A549 treated with Mapracorat at 1 μM for 4 hours (cell line): ENCODE measurements at places on chromosomes 6 and 20. TPM values are rescaled to one million over a fixed set of nuclear protein-coding genes. Genes with fewer than 3 reads are reported as not detected.

GPR6 gene
- total RNA-seq: not detected in 5 replicates

CLIC5 gene
- total RNA-seq: not detected in 5 replicates

WDR46 gene
- total RNA-seq: 48.0 to 54.9 TPM (median 53.1 TPM) in 5 replicates

OR14J1 gene
- total RNA-seq: not detected in 5 replicates

HAO1 gene
- not detected in 5 replicates for total RNA-seq

HLA-DMB gene
- total RNA-seq: 1.3 to 2.2 TPM (median 1.9 TPM) in 5 replicates

MOXD1 gene
- 1.4 to 1.9 TPM (median 1.7 TPM) in 5 replicates for total RNA-seq

KIF25 gene
- 0.08 TPM in 1 of 5 replicates, not detected in the others for total RNA-seq

SLPI gene
- 7.2 to 15.2 TPM (median 11.4 TPM) in 5 replicates for total RNA-seq

SALL4 gene
- total RNA-seq: 1.1 to 2.2 TPM (median 1.2 TPM) in 5 replicates

FAM83D gene
- 55.3 to 72.1 TPM (median 65.2 TPM) in 5 replicates for total RNA-seq

MBOAT1 gene
- total RNA-seq: 2.2 to 2.7 TPM (median 2.4 TPM) in 5 replicates

TFAP2D gene
- total RNA-seq: not detected in 5 replicates

GPLD1 gene
- 0.77 to 1.2 TPM (median 0.84 TPM) in 5 replicates for total RNA-seq

IL20RA gene
- total RNA-seq: not detected in 5 replicates

SLC17A5 gene
- total RNA-seq: 12.1 to 15.6 TPM (median 14.0 TPM) in 5 replicates

TGM3 gene
- total RNA-seq: 0.06 to 0.22 TPM in 2 of 5 replicates, not detected in the others

LY6G6C gene
- total RNA-seq: 0.21 to 0.24 TPM (median 0.23 TPM) in 3 of 5 replicates, not detected in the others

SOX4 gene
- 8.1 to 11.1 TPM (median 9.8 TPM) in 5 replicates for total RNA-seq

SSTR4 gene
- total RNA-seq: 0.18 to 0.48 TPM (median 0.28 TPM) in 5 replicates

DAAM2 gene
- total RNA-seq: 0.04 to 0.24 TPM (median 0.13 TPM) in 5 replicates

ZSCAN23 gene
- total RNA-seq: not detected in 5 replicates

FNDC11 gene
- total RNA-seq: 0.18 to 0.46 TPM (median 0.25 TPM) in 5 replicates

PPP1R3G gene
- total RNA-seq: 1.5 to 2.4 TPM (median 2.0 TPM) in 5 replicates

SIM1 gene
- not detected in 5 replicates for total RNA-seq

IMPG1 gene
- not detected in 5 replicates for total RNA-seq

NEDD9 gene
- total RNA-seq: 39.2 to 54.1 TPM (median 48.6 TPM) in 5 replicates

RFX6 gene
- not detected in 5 replicates for total RNA-seq

AIF1 gene
- not detected in 5 replicates for total RNA-seq

CGA gene
- 0.19 to 0.43 TPM (median 0.29 TPM) in 5 replicates for total RNA-seq

MYCT1 gene
- total RNA-seq: not detected in 5 replicates

TPD52L1 gene
- total RNA-seq: 47.3 to 52.0 TPM (median 47.9 TPM) in 5 replicates

PRKN gene
- total RNA-seq: 0.07 TPM in 2 of 5 replicates, not detected in the others

CCR6 gene
- 0.06 to 0.16 TPM (median 0.09 TPM) in 3 of 5 replicates, not detected in the others for total RNA-seq

KCNS1 gene
- total RNA-seq: not detected in 5 replicates

C2 gene
- 0.26 to 0.46 TPM (median 0.31 TPM) in 5 replicates for total RNA-seq

TMEM200A gene
- total RNA-seq: 0.06 to 0.07 TPM in 2 of 5 replicates, not detected in the others

RAET1G gene
- total RNA-seq: 6.8 to 11.2 TPM (median 9.3 TPM) in 5 replicates

AKAP12 gene
- total RNA-seq: 126 to 197 TPM (median 168 TPM) in 5 replicates

CDH26 gene
- total RNA-seq: 0.04 to 0.27 TPM (median 0.22 TPM) in 4 of 5 replicates, not detected in the other

LBP gene
- 0.98 to 1.9 TPM (median 1.2 TPM) in 5 replicates for total RNA-seq

CDC40 gene
- 6.6 to 9.3 TPM (median 8.1 TPM) in 5 replicates for total RNA-seq

WFDC8 gene
- not detected in 5 replicates for total RNA-seq

OR2H1 gene
- not detected in 5 replicates for total RNA-seq

ZSCAN16 gene
- total RNA-seq: 3.5 to 5.3 TPM (median 4.4 TPM) in 5 replicates

F13A1 gene
- not detected in 5 replicates for total RNA-seq

RSPH9 gene
- total RNA-seq: 0.20 to 0.34 TPM (median 0.24 TPM) in 5 replicates

MAK gene
- total RNA-seq: 0.08 to 0.24 TPM (median 0.13 TPM) in 5 replicates

PRRT1 gene
- total RNA-seq: 0.33 to 1.5 TPM (median 0.63 TPM) in 5 replicates

TOX2 gene
- 10.7 to 14.4 TPM (median 12.8 TPM) in 5 replicates for total RNA-seq

RIPPLY2 gene
- total RNA-seq: 0.13 to 0.99 TPM (median 0.31 TPM) in 4 of 5 replicates, not detected in the other

VSX1 gene
- total RNA-seq: 0.77 to 1.5 TPM (median 0.89 TPM) in 5 replicates

PDE7B gene
- 0.66 to 0.92 TPM (median 0.70 TPM) in 5 replicates for total RNA-seq
